ENCODE measurements at places on chromosomes 3 and 15.

- no peak for DNase-seq
These were observed 136.1 kb upstream of the UBE2E1 start for GRCh38 chr3:23669541-23670255.

- no peak for DNase-seq
These were observed 30.6 kb upstream of the SLC6A1 start for GRCh38 chr3:10961921-10962320.

GRCh38 chr3:57434041-57434440 is 110.1 kb downstream of the DNAH12 start:
- no peak for DNase-seq

DNA sequence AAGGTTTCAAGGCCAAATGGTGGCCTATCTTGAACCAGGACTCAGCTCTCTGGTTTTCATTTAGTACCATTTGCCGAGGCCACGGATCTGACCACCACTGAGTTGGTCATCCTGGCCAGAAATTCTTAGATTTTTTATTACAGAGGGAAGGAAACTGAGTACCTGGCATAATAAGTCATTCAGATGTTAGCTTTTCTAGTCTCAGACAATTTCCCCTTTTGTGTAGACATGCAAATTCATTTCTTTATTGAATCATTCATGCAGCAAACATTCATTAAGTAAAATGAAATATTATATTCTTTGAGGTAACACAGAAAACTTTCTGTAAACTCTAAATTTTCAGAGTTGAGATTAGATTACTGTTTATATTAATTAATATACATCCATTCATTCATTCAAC is 223.7 kb downstream of the PDCD6IP start:
- DNase-seq: no peak

DNA sequence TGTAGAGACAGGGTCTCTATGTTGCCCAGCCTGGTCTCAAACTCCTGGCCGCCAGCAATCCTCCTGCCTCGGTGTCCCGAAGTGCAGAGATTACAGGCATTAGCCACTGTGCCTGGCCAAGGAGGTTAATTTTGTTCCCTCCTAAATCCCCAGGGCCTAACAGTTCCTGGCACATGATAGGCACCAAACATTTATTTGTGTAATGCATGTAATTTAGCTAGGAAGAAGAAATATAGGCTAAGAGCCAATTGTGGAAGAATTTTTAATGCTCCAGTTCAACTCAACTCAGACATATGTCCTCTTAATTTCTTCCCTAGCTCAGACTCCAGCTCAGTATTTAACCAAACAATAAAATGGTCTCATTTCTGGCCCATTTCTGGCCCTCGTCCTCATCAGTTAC is 7.7 kb upstream of the ZNF592 start:
- no peak for DNase-seq

DNA sequence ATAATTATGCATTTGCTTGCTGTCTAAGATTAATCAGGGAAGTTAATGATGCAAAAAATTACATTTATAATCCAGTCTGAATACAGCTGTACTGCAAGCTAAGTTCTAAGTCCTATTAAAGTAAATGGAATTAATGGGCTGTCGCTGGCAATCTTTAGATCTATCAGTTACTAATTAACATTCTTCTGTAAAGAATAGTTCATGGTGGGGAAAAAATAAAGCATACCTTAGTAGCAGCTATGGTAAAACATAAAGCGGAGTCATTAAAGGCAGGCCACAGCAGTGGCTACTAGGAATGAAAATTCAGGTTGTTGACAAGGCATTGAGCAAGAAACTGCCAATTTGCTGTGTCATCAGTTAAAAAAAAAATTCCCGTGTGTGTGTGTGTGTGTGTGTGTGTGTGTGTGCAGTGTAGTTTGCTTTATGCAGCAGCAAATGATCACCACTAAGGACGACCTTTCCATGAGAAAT is 129.8 kb downstream of the ZNF385D start:
- DNase-seq: no peak

DNA sequence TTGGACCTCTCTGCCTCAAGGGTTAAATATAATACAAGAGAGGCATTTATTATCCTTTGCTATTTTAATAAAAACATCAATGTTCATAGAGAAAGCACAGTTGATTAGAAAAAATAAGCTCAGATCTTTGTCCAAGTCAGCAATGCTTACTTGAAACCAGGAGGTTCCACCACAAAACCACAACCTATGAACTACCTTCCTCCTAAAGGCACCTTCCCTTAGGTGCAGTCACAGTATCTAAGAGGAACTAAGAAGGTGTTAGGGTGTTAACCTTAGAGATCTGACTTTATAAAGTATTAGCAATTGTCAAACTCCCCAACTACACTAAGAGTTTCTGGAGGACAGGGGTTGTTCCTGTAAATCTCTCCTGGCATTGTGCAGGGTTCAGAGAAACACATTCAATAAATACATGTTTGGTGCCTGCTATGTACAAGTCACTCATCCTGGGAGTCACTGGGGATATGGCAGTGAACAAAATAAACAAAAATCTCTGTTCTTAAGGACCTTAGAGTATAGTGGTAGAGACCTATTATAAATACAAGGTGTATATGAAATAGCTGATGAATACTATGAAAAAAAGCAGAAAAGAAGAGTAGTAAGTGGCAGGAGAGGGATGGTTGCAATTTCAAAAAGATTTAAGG is 208.6 kb downstream of the NFKBIZ start:
- no peak for DNase-seq
